ENCODE measurements at places on chromosomes 6 and 20.

DNA sequence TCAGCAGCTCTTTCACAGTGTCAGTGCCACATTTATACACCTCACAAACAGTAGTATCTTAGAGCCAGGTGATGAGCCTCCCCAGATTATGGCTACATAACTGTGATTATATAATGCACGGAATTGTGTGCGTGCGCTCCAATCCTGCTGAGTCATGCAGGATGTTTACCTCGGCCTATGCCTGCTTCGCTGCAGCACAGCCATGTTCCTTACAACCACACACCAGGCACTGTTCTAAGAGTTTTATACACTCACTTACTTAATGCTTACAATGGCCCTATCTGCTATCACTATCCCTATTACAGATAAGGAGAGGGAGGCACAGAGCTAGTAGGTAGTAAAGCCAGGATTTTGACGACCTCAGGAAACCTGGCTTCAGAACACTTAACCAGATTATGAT, 7.3 kb downstream of the ZKSCAN3 start:
- no peak for DNase-seq

DNA sequence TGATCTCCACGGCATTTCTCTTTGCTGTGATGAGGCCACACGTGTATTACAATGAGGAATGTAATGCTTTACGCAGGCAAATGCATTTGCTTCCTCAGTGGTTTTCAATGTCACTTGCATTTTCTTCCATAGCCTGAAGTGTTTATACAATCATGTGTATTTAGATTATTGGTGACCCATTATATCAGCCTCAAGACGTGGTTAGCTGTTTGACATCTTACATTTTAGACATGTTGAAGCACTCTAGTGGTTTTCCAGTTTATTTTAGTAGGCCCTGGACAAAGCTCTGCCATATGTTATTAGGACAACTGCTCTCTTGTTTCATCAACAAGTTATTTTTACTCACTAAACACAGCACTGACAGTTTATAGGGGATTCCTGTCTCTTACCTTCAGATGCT, 200.4 kb downstream of the UTRN start:
- no peak for DNase-seq

GRCh38 chr6:11366183-11366933, 133.9 kb upstream of the NEDD9 start:
- no peak for DNase-seq

- peak; percentile 36 for DNase-seq
Observed at GRCh38 chr6:138577151-138577915, 78.0 kb upstream of the NHSL1 start.

DNA sequence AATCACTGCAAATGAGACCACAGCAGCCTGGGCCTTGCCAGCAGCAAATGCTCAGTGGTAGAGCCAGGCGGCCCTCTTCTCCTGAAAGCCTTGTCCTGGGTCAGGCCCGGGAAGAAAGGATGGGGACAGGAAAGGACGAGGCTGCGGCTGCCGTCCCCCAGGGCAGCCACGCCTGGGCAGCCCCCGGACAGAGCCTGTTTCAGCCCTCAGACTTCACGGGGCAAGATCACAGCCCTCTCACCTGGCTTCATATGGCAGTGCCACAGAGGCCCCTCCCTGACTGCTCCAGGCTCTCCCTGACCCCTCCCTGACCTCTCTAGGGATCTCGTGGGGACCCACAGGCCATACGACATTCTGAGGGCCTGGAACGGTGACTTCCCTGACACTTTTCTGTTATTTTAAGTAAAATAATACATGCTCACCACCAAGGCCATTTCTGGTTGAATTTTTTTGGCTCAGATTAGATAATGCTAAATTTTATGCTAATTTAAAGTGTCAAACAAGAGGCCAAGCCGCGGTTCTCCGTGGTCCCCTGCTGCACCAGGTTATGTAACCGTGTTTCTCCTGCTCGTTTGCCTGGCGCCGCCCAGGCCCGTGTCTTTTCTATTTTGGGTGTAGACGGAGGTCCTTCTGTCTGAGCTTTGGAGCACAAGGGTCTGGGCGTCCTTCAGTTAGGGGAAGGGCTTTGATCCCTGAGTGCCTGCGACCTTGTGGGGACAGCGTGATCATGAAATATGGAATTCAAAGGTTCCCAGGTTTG, 59.9 kb upstream of the BHLHE23 start:
- DNase-seq, result no peak

- DNase-seq, result no peak
Observed at GRCh38 chr20:17295151-17295726, 68.4 kb downstream of the PCSK2 start.

GRCh38 chr6:90537723-90538258, 49.1 kb downstream of the MAP3K7 start:
- DNase-seq, result no peak

DNA sequence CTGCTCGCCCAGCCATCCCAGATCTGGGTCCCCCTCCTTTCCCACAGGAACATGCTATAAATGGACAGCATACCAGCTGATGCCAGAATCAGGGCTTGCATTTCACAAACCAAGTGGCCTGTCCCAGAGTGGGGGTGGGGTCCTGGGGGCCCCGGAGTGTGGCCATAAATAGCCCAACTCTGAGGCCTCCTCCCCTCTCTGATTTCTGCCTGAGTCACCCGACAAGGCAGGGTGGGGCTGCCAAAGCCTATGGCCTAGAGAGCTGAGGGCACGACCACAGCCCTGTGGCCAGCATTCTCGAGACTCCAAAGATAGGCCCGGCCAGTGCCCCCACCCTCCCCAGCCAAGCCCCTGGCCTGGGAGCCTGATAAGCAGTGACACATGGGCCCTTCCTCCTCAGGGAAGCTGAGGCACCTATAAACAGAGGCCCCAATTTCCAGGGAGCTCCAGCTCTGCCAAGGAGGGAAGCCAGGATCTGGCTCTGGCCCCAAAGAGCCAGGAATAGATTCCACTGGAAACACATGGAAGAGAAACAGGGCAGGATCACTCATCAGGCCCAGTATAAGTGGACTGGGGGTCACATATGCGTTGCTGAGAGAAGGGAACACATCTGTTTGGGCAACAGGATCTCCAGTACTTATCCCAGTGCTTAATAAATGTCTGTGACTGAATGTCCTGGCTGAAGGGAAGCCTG, 20.3 kb downstream of the SNTA1 start:
- no peak for DNase-seq

DNA sequence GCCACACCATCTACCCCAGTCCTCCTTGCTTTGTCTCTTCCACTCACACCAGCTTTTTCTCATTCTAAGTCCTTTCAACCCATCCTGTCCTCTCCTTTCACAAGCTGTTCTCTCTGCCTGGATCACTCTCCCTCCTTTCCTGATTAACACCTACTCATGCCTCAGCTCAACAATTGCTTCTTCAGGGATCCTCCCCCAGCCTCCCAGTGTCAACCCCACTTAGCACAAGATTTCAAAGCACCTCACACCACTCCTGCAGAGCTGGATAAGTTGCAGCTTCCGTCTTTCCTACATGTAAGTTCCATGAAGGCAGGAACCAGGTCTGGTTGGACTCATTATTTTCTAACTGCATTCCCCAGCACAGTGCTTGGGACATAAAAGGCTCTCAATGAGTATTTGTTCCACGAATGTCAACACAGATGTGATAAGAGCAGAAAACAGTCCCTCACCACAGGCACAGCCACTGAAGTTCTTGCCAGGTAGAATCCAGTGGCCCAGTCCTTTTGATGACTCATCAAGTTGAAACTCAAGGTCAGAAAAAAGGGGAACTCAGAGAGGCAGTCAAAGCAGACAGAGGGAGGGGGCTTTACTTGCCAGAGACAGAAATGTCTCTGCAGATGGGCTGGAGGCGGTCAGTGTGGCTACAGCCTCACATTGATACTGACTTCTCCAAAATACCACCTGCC, 193.4 kb upstream of the PRDM1 start:
- no peak for DNase-seq

DNA sequence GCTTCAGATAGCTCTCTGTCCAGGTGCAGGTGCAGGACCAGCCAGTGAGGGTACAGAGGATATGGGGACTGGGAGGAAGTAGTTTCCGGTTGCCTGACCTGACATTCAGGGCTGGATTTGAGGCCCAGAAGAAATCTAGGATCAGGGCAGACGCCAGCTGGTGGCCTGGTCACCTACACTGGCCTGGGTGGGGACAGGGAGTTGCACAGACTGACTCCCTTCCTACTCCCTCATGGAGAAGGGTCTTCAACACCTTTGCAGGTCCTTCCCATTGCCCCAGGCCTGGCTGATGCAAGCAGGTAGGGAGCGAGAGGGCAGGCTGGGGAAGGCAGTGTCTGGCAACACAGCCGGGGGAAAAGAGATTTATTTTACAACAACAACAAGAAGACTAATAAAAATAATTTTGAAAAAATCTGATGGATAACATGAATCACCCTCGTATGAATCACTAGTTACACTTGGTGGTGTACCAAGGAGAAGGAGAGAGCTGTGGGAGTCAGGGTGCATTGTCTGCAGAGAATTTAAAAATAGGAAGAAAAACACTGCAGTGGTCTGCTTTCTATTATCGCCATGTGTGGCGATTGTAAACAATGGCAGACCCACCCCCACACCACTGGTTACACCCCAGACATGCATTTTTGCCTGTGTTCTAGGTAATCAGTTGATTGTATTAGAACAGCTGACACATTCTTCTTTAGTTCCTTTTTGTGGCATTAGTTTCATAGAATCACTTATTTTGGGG, 62.3 kb upstream of the SNX9 start:
- no peak for DNase-seq

GRCh38 chr6:130922922-130923321, 95.7 kb downstream of the SMLR1 start:
- DNase-seq, result no peak

DNA sequence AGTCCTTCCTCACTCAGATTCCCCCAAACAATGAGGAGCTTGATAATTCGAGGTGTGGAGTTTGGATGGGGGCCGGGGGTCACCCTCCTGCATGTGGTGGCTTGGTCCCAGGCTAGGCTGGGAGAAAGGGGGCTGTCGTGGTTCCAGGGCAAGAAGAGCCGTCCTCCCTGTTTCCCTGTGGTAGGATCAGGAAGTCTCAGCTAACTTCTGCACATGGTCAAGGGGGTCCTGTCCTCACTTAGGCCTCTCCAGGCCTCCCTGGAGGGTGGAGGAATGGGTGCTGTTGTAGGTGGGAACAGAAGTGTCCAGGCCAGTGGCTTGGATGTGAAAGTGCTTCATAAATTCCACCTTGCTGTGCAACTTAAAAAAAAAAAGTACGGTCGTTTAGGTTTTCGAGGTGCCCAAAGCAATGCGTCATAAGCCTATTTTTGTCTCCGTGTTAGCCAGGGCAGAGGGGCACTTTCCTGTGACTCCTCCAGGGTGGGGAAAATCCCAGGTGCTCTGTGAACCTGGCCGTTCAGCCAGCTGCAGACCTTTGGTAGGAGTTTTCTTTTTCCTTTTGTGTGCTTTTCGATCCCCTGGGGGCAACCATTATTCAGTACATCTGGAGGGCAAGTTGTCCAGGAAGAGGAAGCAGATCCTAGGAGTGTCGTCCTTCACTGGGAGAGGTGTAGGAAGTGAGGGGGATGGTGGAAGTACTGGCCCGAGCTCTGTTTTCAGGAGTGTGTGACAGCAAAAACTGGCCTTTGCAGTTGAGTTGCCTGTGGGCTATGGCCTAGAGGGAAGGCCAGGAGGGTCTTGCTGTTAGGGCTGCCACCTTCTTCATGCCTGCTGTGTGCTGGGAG, 9.6 kb downstream of the IGF2R start:
- DNase-seq, result no peak

DNA sequence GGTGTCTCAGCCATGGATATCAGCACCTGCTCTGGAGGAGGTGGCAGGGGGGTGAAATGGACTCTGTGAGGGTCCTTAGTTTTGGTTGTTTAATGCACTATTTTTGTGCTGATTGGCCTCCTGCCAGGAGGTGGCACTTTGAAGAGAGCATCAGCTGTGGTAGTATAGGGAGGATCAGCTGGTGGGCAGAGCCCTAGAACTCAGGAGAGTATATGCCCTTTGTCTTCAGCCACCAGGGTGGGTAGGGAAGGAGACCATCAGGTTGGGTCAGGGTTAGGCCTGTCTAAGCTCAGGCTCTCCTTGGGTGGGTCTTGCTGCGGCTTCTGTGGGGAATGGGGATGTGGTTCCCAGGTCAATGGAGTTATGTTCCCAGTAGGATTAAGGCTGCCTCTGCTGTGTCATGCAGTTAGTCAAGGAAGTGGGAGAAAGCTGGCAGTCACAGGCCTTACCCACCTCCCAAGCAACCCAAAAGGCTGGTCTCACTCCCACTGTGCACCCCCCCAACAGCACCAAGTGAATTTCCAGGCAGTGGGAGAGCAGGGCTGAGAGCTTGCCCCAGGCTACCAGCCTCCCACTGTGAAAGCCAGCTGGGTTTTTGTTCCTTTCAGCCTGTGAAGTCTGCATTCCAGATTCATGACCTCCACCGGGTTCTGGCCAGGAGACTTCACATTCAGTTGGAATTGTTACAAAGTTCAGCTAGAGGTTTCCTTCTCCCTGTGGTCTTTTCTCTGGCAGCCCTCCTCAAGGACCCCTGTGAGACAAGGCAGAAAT, 5.7 kb upstream of the OSTM1 start:
- DNase-seq, result no peak

DNA sequence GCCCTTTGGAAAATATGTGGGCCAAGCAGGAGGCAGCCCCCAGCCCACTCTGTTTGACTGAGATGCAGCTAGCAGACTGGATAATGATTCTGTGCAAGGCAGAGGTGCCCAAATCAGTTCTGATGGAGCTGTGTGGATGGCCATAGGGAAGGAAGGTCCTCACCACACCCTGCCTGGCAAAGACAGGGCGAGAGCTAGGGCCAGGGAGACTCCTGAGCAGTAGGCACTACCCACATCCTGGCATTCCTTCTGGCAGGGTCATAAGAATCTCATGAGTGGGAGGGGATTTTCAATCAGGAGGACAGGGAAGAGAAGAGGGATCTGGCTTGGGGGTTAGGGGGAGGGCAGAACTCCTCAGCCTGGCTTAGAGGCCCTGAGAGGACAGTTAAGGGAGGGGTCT, 18.6 kb upstream of the TREM2 start:
- no peak for DNase-seq

GRCh38 chr6:19983374-19983773, 146.2 kb downstream of the ID4 start:
- DNase-seq, result no peak

- no peak for DNase-seq
Observed at GRCh38 chr6:39841291-39841690, 49.1 kb downstream of the DAAM2 start.

GRCh38 chr20:10671221-10671918, 2.4 kb downstream of the JAG1 start:
- DNase-seq, result no peak

DNA sequence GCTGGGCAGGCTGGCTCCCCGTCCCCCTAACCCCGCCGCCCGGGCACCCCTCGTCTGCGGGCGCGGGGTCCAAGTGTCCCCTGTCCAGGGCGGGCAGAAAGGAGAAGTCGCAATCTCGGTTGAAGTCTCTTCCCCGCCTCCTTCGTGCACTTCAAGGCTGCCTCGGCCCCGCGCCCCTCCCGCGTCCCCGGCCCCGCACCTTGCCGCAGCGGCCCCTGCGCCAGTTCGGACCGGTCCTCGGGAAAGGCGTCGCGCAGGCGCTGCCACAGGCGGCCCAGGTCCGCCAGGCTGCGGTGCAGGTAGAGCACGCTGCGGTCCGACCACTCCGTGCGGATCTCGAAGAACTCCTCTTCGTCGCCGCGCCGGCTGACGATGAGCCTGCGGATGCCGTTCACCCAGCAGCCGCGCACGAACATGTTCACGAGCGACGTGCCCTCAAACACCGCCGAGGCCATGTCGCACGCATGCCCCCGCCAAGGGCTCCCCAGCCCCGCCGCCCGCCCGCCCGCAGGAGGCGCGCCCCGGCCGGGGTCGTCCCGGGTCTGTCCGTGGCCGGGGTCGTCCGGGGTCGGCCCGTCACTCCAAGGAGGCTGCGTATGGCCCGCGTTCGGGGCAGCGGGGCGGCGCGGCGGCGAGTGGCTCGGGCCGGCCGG, at the start of gene PXDC1:
PXDC1 (minus strand) TSS at position 637 of the 653 bp plus-strand sequence; CDS start at position 455, 182 bp downstream.
- DNase-seq, result no peak

GRCh38 chr6:56359201-56359899, 112.0 kb upstream of the COL21A1 start:
- peak; percentile 72 for DNase-seq
